WERI-Rb-1 (cell line): ENCODE measurements at places on chromosomes 1 and 21.

DNA sequence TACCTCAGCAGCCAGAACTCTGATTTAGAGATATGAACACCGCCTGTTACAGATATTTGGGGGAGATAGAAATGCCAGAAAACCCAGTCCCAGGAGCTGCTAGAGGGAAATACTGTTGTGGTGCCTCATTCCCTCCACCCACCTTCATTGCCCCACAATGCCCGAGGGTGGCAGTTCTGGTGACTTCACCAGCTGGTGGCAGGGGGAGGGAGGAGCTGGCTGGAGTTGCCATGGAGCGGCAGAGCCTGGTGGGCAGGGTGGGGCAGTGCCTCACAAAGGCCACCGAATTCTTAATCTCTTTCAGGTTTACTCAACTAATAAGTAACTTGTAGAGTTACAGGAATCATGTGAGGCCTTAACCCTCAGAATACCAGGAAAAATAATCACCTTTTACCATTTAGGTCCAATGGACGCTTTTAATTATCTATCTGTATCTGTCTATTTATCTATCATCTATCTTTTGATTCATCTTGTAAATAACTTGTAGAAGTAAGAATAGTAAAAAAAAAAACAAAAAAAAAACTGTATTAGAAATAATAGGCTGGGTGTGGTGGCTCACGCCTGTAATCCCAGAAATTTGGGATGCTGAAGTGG lies 11.7 kb upstream of the S100A11 start:
- no peak for DNase-seq

DNA sequence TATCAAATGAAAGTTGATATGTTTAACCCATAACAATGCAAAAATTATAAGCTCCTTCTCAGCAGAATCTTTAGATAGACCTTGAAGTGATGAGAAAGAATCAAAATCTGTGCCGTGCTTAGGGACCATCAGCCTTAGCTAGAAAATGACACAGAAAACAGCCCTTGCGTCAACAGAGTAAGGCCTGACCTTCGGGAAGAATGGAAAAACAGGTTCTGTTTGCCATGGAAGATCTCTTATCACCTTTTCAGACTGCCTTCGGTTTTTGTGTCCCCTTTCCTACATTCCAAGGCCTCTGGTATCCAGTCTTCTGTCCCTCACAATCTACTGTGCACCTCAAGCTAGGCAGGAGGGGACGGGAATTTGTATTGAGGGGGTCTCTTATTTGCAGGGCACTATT lies 37.6 kb upstream of the DPT start:
- no peak for DNase-seq

DNA sequence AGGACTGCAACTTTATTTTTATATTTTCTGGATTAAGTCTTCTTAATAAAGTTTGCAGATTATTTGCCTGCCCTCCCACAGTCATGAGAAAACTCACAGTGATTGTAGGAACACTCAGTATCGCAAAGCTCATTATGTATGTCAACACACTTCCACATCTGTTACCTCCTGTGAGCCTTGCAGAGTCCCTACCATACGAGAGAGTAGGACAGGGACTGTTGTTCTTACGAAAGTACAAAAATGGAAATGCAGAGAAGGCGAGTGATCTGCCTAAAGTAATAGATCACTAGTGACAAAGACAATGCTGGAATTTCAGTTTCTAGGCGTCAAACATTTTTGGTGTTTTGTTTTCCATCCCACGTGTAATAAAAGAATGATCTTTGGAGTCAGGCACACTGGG lies 131.7 kb downstream of the SYT2 start:
- DNase-seq: no peak

DNA sequence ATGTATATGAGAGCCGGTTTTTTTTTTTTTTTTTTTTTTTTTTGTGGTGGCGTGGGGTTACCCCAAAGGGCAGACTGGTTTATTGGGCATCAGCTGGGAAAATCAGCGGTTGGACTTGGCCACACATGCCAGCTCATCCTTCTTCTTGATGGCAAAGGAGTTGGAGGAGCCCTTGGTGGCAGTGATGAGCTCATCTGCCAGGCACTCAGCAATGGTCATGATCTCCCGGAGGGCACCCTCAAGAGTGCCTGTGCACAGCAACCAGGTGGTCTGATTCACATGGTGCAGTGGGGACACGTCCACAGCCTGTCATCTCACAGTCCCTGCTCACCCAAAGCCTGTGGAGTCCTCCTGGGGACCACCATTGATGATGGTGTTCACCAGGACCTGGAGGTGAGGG lies 62.0 kb downstream of the MRPS6 start:
- no peak for DNase-seq

DNA sequence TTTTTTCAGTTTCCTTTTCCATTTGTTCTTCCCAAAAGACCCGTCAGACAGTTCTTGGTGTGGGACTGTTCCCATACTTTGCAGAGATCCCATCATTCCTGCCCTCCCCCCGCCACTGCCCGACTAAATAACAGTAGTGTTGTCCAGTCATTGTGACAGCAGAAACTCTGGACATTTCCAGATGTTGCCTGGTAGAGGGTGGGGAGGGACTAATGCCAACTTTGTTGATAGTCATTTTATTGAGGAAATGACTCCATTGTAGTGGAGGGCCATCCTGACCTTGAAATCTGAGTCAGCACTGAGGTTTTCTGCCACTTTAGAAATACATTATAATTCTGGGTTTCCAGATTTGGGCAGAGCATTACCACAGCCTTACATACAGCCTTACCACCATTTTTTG lies 85.4 kb downstream of the CEP350 start:
- DNase-seq: no peak

- DNase-seq: no peak
These were observed 19.4 kb downstream of the NADK start for GRCh38 chr1:1758692-1759455.

DNA sequence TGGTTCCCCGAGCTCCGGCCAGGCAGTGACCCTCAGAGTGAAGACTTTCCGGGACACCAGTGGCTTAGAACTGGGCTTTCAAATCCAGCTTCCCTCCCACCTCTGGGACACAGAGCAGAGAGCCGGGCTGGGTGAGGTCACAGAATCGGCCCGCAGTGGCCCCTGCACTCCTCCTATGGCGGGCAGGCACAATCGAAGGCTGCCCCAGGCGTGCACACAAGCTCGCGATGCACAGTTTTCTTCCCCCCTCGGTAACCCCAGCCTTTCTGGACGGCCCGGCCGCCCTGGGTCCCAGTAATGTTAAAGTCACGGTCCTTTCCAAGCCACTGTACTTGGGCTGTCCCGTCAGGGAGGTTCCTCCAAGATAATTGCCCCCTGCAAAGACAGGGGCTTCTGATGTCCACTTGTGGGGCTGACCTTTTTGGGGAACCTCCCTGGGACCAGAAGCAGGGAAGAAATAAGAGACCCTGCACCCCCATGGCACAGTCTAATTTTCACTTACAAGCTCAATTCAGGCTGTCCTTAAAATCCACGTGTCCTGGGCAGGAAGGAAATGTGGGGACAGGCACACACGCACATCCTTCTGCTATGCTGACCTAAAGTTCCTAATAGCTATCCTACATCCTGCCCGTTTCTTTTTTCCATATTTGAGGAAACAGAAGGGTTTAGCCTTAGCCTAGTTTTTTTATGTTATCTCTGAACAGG lies 13.7 kb downstream of the TFF3 start:
- no peak for DNase-seq

DNA sequence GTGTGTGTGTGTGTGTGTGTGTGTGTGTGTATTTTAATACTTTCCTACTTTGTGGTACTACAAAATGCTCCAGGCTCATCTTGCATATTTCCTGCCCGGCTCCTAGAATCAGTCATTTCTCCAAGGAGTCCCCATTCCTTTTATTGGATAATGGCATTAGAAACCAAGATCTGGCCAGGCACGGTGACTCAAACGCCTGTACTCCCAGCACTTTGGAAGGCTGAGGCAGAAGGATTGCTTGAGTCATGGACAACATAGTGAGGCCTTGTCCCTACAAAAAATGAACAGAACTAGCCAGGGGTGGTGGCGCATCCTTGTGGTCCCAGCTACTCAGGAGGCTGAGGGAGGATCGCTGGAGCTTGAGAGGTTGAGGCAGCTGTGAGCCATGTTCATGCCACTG lies 20.3 kb downstream of the EPB41 start:
- no peak for DNase-seq

GRCh38 chr1:20325844-20326420 lies 35.3 kb downstream of the VWA5B1 start:
- DNase-seq: no peak

DNA sequence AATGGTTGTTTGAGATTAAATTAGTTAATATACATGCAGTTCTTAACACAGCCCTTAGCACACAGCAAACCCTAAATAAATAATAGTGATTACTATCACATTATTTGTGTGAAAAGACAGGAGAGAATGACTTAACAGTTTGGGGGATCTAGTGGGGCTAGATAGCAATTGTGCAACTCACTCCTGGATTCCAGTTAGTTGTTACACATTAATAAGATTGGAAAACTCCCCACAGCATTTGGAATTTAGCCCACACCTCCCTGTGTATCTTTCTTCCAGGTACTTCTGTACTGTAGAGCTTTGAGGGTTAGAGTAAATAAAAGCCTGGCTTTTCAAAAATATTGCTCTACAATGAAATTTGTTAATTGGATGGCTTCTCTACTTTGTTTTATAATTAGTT lies 93.2 kb downstream of the KCTD3 start:
- no peak for DNase-seq

DNA sequence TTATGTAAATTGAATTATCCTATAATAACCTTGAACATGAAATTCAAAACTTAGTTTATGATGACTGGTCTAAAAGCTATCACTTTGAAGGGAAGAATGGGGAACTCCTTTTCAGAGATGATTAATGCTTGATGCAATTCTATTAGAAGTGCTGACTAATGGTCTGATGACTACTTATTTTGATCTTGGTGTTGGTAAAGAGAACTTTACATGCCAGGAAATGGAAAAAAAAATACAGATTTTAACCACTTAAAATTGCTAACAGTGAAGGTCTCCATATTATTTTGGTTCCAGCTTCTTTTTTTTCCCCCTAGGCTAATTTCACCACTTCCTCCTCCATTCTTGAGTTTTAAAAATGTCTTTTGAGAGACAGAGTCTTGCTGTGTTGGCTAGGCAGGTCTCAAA lies 22.9 kb downstream of the S1PR1 start:
- no peak for DNase-seq

DNA sequence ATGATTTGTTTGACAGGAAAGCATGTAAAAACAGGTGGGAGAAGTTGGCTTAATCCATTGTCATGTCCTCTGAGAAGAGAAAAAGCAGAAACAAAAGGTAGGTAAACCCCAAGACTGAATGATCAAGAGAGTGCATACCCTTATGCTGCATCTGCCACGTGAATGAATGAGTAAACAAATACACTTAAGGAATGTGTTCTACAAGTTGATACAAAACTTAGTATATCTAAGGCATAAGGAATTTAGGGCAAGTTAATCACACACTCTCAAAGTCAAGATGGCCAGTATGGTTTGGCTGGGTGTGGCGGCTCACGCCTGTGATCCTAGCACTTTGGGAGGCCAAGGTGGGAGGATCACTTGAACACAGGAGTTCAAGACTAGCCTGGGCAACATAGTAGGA lies 34.2 kb downstream of the HMCN1 start:
- no peak for DNase-seq

DNA sequence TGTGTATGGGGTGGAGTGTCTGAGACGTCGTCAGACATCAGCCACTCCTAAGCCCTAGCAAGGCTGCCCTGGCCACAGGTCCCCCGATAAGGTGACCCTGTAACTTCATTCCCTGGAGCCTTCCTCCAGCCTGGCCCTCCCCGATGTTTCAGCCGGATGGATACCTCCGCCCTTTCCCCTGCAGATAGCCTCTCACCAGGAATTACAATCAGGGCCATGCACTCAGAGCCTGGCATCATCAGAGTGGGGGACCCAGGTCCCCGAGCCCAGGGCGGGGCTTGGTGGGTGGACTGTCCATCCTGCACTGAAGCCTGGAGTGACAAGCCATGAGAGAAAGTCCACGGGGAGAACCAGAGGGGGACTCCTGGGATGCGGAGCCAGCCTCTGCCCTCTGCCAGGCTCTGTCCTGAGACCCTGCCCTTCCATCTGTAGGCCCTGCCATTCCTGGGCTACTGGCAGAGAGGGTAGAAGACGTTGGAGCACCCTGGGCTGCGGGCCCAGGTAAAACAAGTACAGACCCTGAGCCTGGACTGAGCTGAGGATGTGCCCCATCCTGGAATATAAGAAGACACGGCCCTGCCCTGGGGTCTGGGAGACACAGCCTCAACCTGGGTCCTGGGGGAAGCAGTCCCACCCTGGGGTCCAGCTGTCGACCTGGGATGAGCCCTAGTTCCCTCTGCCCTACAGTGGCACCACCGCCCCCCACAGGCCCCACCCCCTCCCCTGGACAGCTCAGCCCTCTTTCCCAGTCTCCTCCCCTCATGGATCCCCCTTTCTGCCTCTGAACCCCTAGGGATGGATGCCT lies 16.8 kb upstream of the ARF1 start:
- DNase-seq: no peak

- DNase-seq: no peak
These were observed 14.1 kb upstream of the SLC19A2 start for GRCh38 chr1:169499807-169500206.

- DNase-seq: no peak
These were observed 10.7 kb upstream of the HNRNPU start for GRCh38 chr1:244874974-244875579.
